SK-N-SH (cell line): ENCODE measurements at places on chromosomes 6 and 20. TPM values are rescaled to one million over a fixed set of nuclear protein-coding genes. Genes with fewer than 3 reads are reported as not detected.

DNA sequence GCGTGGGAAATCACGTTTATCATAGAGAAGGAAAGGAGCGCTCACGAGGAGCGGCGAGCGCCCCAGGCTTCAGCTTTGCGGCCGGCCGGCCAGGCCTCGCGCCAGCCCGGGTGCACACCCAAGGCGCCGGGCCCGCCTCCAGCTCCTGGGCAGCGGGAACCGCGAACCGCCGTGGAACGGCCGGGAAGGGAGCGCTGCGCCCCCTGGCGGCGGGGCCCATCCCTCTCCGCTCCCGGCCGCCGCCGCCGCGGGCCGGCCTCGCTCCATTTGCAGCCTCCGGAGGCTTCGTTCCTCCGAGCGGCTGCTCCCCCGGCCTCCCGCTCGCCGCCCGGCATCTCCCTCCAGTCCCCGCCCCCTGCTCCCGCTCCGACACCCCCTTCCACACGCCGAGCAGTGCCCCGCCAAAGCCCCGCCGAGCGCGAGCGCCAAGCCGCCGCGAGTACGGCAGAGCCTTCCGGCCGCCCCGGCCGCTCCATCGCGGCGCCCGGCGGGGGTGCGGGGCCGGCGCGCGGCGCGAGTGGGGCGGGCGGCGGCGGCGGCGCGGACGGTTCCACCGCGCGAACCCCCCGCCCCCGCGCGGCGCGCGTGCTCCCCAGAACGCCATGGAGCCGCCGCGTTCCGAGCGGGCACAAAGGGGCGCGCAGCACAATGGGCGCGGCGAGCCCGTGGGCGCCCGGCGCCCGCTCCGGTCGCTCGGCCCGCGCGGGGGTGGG, 946 bp downstream of the BEND3 start:
- peak; percentile 96 for DNase-seq

DNA sequence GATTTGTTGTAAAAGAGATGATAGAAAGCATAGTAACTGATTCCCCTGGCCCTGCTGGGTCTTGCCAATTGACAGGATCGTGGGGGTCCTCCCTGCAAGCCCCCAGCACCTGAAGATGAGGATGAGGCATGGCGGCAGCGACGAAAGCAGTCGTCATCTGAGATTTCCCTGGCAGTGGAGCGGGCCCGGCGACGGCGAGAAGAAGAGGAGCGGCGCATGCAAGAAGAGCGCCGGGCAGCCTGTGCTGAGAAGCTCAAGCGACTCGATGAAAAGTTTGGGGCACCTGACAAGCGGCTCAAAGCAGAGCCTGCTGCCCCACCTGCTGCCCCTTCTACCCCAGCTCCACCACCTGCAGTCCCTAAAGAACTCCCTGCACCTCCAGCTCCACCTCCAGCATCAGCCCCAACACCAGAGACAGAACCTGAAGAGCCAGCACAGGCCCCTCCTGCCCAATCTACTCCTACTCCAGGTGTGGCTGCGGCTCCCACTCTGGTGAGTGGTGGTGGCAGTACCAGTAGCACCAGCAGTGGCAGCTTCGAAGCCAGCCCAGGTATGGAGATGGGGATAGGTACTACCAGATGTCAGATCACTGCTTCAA, 7.3 kb downstream of the PRRC2A start:
- peak; percentile 19 for DNase-seq

DNA sequence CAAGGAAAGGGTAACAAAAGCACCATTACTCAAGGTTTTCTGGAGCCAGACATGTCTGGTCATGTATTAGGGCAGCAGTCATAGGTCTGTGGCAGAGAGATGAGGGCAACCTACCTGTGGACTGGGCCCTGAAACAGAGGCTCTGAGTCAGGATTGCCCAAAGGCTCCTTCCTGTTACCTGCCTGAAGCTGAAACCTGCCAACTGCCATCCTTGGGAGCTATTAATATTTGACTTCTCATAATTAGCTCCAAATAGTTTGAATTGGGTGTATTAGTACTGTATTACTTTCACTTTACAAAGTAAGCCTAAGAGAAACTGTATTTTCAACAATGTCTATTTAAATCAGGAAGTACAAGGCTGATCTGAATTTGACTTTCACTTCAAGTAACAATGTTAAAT, 72.0 kb upstream of the TBX18 start:
- DNase-seq: no peak

DNA sequence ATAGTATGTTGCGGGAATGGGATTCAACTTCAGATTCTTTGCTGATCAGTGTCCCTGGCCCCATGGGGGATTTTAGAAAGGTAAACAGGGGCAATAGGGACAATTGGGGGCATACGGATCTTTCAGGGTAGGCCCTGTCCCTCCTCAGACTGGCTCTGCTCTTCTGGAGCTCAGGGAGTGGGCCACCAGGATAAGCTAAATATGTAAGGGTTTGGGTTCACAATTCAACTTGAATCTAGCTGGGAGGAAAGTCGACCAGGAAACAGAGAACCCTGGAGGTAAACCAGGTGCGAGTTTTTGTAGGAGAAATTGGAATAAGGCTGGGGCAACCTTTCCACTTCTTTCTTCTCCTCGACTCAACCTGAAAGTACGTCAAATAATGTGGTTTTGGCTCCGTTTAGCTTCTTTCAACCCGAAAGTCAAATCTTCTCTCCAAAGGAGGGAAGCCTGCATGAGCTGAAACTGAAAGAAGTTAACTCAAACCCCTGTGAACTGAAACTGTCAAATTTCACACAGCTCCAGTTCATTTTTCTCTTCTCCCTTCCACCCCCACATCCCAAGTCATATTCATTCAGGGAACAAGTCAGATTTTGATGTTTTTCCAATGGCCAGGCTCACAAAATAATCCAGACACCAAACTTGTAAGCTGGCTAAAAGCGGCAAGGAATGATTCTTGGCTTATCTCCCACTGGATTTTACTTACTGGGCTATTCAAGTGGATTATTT, 278.2 kb downstream of the CLIC5 start:
- no peak for DNase-seq

- DNase-seq: peak; percentile 93
Measured at GRCh38 chr6:150068720-150069648, at the start of gene ULBP3. TSS of gene ULBP3 (minus strand) at chr6:150069121. CDS start at chr6:150069066, 55 bp downstream.

GRCh38 chr20:15242773-15243172, 905.4 kb upstream of the FLRT3 start:
- no peak for DNase-seq

GRCh38 chr20:17688965-17689364, 6.9 kb upstream of the RRBP1 start:
- no peak for DNase-seq

DNA sequence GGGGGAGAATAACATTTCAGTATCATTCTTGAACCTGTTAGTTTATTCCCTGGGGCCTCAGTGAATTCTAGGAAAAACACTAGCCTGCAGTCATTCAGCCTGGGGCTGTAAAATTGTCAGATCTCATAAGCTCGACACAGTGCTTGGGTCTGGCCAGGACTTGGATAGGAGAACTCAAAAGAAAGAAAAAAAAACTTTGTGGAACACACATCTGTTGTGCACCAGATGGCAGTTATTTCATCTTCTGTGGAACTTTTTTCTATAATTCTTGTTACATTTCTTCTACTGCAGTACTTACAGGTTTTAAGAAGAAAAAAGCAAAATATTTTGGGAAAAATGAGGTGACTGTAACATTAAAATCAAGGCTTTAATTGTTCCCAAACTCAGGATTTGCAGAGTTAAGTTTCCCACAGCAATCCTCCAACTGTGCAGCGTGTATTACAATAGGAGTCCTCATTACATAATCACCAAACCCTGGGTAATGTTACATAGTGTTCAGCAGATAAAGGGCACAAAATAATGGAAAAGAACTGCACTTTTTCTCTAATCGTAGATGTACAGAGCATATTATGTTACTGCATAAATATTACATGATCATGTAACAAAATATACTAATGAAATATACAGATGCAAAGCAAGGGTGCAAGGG, 531.1 kb upstream of the CITED2 start:
- no peak for DNase-seq

DNA sequence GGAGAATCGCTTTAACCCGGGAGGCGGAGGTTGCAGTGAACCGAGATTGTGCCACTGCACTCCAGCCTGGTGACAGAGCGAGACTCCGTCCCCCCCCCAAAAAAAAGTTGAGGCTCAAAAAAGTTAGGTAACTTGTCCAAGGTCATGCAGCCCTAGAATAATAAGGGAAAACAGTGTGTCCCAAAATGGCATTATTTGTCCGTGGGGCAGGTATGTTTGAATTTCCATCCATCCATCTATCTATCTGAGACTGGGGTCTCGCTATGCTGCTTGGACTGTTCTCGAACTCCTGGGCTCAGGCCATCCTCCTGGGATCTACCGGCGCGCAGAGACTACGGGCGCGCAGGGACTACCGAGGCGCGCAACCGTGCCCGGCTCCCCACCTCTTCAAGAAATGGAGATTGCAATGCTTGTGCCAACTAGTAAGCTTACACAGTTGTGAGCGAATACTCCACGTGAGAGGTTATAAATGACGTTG, 374 bp upstream of the ABCC10 start:
- DNase-seq: no peak

GRCh38 chr20:10075606-10076005, 40.8 kb downstream of the ANKEF1 start:
- DNase-seq: no peak

- peak; percentile 43 for DNase-seq
Measured at GRCh38 chr6:33607784-33608161, 13.3 kb upstream of the ITPR3 start.

GRCh38 chr6:52872031-52872430, 31.4 kb upstream of the GSTA5 start:
- DNase-seq: no peak

DNA sequence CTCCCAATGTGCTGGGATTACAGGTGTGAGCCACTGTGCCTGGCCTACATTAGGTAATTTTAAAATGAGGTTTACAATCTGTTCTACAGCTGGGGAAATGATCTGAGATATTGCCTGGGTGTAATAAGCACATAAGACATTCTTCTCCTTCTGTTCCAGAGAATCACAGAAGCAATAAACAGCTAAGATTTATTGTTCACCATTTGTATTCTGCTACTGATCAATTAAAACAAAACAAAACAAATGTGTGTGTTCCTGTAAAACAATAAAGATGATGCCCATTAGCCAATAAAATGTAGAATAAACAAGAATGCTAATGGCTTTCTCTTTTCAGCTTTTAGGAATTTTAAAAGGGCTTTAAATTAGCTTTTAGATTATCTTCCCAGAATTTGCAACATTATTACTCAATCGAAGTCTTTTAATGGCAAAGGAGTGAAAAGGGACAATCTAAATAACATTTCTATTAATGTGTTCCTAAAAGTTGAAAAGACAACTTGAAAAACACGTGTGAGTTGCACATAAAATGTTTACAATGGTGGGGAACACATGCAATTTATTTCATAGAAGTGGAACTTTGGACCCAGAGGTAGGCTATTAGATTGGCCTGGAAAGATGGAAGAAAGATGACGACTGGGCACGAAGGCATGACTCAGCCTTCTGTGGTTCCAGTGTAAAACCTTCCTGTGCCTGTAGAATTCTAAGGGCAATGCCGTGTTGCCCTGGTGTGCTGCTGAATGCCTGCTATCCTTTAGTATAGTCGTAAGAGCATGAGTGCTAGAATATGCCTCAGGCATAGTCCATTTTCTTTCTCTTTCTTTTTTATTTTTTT, 29.0 kb upstream of the DEK start:
- no peak for DNase-seq

- DNase-seq: no peak
Measured at GRCh38 chr20:61901392-61902220, 164.1 kb downstream of the TAF4 start.

- no peak for DNase-seq
Measured at GRCh38 chr6:39209360-39209811, 19.9 kb downstream of the KCNK5 start.

DNA sequence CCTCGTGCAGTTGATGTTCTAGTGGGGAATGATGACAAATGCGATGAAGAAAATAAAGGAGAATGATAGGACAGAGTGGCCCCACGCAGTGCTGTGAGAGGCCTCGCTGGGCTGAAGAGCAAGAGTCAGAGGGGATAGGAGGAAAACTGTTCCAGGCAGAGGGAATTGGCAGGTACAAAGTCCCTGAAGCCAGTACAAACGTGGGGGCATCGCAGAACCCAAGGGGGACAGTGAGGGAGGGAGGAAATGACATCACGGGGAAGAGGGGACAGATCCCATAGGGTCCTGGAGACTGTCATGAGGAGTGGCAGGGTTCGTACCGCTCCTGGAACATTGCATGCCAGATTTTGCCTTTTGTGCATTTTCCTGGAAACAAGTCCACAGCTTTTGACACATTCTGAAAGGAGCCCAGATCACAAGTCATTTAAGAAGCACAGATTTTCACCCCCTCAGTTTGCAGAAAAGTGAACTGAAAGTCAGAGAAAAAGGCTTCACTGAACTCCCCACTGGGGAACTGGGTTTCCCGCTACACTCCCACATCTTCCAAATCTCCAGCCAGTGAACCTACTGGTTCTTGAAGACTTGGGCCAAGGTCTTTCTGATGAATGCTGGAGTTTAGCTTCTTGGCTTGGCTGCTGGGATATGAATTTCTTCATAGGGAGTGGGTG, 77.0 kb downstream of the SULF2 start:
- DNase-seq: no peak

- DNase-seq: no peak
Measured at GRCh38 chr6:159833556-159833955, 33.5 kb downstream of the PNLDC1 start.

- DNase-seq: no peak
Measured at GRCh38 chr6:159257846-159258245, 88.6 kb downstream of the FNDC1 start.

DNA sequence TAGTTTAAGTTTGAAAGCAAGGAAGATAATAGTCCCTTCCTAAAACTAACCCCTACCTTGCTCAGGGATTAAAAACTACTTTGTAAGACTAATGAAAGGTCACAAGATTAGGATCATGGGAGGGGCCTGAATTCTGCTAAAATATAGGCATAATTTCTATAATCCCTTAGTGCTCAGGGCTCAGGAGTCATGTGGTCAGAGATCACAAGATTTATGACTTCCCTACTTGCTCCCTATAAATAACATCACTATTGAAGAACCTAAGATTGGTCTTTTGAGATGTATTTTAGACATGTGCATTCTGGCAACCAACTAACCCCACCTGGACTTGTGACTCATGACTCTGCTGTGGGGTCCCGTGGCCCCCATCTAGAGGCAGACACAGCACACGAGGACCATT, 81.1 kb downstream of the STMND1 start:
- DNase-seq: no peak

DNA sequence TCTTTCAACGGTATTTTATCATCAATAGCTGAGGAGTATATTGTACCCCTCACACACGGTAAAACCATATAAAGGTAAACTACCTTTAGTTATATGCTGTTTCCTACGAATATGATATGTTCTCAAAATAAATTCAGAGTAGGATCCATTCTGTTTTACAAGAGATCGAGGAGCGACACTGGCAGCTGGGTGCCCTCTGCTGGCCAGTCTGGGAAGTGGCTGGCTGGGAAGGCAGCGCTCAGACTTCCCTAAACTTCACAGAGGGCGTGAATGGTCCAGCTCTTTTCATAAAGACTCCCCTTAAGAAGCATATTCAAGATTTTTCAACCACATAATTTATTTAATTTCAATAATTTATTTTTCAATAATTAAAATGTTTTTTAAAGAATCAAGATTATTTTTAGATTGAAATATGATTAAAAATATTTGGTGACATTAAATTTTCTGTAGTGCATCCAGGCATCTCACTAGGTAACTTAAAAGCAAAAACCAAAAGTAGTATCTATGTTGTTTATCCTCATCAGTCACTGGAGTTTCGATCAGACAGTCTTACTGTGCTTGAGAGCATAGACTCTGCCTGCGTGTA, 187.5 kb upstream of the PDE10A start:
- DNase-seq: peak; percentile 82

Gene METTL24
- polyA plus RNA-seq: not detected in 2 replicates

Gene HLA-DMB
- 0.10 TPM in 1 of 2 replicates, not detected in the other for polyA plus RNA-seq

Gene UBE2V1
- polyA plus RNA-seq: 99.7 and 100 TPM in 2 replicates

Gene MAP3K5
- 1.4 TPM in 2 replicates for polyA plus RNA-seq

Gene ENPP5
- polyA plus RNA-seq: not detected in 2 replicates

Gene C6orf141
- polyA plus RNA-seq: not detected in 2 replicates

Gene CALHM6
- 0.31 and 0.51 TPM in 2 replicates for polyA plus RNA-seq

Gene VSTM2L
- polyA plus RNA-seq: 4.8 and 5.1 TPM in 2 replicates
